ENCODE measurements at places on chromosomes 5 and 9.

DNA sequence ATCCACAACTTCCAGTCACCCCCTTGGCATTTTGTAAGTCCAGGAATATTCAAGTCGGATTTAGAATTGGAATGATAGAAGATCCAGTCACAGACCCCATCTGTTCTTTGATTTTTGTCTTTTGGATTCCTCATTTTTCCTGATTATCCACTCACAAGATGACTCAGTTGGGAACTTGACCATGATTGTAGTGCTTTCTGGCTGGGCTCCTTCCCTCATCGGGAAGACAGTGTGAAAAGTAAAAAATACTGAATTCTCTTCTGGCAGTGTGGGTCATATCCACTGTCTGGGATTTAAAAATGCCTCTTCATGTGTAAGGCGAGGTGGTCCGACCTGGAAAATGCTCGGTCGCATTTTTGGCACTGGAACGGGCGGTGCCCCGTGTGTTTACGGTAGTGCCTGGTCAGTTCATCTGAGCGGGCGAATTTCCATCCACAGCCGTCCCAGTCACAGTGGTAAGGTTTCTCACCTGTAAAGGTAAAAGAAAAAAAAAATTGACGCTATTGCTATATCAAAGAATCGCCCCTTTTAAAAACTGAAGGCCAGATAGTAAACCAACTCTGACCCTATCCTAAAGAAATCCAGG, 4.0 kb downstream of the KLF4 start:
- DNase-seq = no peak

DNA sequence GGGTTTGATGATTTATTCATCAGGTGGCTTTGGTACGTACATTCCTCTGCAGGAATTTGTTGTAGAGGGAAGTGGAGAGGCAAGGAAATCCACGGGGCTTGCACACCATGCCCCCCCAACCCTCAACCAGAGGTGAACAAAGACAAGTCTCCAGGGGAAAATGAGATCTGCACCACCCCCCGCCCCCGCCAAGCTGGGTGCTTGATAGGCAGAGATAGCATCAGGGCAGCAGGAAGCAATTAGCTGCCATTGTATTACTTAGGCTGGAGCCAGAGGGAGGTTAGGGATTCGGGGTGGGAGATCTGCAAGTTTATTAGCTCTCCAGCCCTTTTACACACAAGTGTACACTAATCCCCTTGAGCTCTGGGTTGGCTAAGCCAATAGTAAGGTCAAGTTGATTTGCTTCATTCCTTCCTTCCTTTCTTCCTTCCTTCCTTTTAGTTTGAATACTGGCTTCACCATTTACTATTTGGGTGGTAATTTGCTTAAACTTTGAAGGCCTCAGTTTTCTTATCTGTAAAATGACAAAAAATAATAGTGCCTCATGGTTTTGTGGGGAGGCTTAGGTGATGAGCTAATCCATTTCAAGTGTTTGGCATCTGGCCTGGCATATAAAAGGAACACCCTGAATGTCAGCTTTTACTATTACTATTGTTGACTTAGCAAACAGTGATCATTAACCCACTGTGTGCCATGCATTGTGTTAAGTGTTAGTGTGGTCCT, 34.1 kb downstream of the SPRY4 start:
- no peak for DNase-seq

GRCh38 chr9:129889941-129890717, 54.9 kb downstream of the USP20 start:
- no peak for DNase-seq

DNA sequence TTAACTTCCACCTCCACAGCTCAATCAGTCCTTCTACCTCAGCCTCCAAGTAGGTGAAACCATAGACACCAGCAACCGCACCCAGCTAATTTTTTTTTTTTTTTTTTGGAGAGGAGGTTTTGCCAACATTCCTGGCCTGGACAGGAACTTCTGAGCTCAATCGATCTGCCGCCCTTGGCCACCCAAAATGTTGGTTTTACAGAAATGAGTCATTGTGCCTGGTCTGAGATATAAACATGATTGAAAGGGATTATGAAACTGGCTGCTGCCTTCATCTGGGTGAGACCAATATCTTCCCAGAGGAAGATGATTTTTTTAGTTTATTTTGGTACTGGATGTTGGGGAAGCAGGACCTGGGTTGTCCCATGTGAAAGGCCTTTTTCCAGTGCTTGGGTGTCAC, 9.2 kb downstream of the TAF11L12 start:
- no peak for DNase-seq

DNA sequence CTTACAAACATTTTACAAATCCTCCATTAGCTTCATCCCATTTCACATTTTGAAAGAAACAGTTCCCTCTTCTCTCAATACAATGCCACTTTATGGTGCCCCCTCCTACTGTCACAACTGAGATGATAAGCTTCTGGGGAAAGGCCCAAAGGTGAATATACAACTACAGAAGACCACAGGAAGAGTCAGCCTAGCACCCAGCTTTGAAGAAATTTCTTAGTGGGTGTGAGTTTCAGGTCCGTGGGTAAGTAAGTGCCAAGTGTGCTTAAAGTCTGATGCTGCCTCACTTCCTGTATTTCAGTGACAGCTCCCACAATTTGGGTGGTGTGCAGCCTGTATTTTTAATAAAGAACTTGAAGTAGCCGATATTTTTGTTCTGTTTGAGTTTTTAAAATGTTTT, 68.1 kb downstream of the ARHGEF28 start:
- no peak for DNase-seq

DNA sequence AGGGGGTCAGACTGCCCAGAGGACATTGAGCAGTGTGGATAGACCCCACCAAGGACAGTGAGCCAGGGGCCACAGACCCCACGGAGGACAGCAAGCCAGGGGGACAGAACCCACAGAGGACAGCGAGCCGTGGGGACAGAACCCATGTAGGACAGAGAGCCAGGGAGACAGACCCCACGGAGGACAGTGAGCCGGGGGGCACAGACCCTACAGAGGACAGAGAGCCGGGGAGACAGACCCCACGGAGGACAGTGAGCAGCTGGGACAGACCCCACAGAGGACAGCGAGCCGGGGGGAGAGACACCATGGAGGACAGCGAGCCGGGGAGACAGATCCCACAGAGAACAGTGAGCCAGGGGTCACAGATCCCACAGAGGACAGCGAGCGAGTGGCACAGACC, 3.4 kb upstream of the ZDHHC11 start:
- DNase-seq = peak; percentile 67

GRCh38 chr5:134543820-134544614, 18.5 kb downstream of the JADE2 start:
- no peak for DNase-seq

Measured in suprapubic skin (tissue), 4 donors.